ENCODE measurements at places on chromosomes 7 and 10. TPM values are rescaled to one million over a fixed set of nuclear protein-coding genes. Genes with fewer than 3 reads are reported as not detected.

GRCh38 chr7:123744416-123744815, 4.4 kb downstream of the WASL start:
- no peak for DNase-seq

DNA sequence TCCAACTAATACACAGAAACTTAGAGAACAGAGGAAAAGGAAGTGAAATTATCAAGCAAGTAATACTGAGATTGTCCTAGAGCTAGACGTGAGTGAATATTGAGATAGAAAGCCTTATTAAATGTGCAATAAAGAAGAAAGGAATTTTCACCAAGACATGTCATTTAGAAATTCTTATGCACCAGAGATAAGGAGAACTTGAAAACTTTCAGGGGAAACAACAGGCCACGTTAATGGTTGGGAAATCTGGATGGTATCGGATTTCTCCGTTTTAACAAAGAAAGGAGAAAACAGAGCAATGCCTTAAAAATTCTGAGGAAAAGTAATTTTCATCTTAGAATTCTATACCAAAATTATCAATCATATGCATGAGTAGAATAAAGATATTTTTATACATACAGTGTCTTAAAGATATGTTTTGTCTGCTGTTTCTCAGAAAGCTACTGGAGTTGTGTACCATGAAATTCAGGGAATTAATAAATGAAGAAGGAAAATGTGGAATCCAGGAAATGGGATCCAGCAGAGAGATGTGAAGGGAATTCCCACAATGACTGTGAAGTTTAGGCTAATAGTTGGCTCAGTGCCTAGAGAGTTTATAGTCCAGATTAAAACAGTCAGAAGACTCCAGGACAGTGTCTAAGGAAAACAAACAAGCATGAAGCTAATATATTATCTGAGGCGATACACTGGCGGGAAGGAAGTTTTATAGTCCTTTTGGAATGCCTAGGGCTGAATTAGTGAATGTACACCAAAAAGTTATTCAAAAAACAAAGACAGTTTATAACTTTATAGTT, 159.5 kb downstream of the PPP1R9A start:
- DNase-seq, result peak; percentile 84

GRCh38 chr10:128530301-128530700, 404.1 kb upstream of the MKI67 start:
- no peak for DNase-seq

DNA sequence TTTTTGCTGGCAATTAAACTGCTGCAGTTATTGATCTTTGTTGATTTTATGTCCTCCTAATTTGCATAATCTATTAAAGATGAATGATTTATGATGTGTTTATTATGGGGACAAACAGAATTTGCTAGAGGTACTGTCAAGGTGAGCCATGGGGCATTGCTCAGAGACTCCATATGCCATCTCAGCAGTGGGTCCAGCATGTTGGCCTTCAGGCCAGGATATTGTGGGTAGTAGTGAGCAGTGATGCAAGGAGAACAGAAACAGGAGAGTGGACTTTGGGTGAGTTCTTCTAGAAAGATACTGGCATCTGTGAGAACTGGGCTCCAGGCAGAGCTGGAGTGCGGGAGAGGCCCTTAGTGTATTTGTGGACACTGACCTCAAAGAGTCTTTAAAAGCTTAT, 65.9 kb downstream of the PAX2 start:
- no peak for DNase-seq

- no peak for DNase-seq
Measured at GRCh38 chr10:95196046-95196445, 2.0 kb downstream of the ACSM6 start.

DNA sequence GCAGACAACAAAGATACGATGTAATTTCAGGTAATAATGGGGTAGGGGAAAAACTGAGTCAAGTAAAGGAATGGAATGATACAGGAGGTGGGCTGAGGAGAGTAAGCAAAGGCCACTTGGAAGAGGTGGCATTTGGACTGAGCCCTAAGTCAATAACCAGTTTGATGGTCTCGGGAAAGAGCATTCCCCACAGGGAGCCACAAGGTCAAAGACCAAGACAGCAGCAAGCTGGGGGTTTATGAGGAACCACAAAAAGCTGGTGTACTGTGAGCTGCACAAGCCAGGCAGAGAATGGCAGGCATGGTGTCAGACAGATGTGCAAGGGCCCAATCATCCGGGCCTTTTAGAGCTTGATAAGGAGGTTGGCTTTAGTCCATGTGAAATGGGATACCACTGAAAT, 98.7 kb downstream of the NOC3L start:
- no peak for DNase-seq

DNA sequence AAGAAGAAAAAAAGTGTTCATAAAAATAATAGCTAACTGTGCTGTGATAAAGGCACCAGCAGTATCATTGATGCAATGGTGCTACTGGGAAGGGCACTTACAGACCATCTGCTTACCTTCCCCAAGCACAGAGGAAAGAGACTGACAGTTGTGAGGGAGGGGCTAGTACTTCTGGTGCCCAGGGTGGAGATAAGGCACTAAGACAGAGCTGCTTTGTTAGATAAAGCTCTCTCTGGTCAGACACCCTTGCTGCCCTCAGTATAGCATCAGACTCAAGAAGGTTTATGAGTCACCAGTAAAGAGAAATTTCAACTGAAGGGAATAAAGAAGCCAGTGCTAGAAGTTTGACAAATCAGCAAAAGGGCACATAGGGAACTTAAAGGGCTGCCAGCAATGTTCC, 325.6 kb downstream of the HPSE2 start:
- DNase-seq, result no peak

GRCh38 chr7:155181768-155182167, 111.6 kb downstream of the HTR5A start:
- no peak for DNase-seq

GRCh38 chr10:102153093-102153620, 968 bp downstream of the NOLC1 start:
- no peak for DNase-seq

- DNase-seq, result no peak
Measured at GRCh38 chr7:2838873-2839578, 5.1 kb downstream of the GNA12 start.

- no peak for DNase-seq
Measured at GRCh38 chr10:35979116-35979515, 337.0 kb upstream of the FZD8 start.

- DNase-seq, result no peak
Measured at GRCh38 chr7:82325416-82325815, 118.2 kb downstream of the CACNA2D1 start.

DNA sequence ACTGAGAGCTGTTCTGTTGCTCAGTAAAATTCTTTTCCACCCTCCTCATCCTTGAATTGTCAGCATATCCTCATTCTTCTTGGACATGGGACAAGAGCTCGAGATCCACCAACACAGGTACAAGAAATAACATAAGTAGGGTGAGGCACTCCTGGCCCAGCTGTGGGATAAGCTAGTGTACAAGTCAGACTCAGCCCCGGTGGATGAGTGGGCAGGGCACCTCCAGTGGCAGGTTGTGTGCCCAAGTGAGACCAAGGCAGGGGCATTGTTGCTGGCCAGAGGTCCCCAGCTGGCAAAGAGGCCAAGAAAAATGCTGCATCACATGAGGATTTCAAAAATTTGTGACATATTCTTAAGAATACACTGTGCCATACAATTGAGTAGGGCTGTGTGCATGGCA, 402.0 kb upstream of the ZWINT start:
- DNase-seq, result no peak

DNA sequence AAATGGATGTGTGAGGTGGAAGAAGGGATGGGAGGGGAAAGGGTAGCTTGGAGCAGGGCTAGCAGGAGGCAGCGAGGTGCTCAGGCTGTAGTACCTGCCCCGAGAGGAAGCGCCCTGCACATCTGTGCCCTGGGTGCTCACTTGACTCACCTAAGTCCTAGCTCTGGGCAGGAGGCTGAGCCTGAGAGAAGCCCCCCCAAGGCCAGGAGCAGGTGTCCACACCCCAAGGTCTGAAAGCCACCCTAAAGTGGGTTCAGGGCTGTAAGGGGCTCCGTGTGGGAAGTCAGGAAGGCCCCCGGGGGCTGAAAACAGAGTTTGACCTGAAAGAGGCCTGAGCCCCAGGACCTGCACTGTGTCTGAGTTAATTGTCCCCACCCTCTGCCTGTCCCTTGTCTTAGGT, 95.8 kb upstream of the PODXL start:
- no peak for DNase-seq

DNA sequence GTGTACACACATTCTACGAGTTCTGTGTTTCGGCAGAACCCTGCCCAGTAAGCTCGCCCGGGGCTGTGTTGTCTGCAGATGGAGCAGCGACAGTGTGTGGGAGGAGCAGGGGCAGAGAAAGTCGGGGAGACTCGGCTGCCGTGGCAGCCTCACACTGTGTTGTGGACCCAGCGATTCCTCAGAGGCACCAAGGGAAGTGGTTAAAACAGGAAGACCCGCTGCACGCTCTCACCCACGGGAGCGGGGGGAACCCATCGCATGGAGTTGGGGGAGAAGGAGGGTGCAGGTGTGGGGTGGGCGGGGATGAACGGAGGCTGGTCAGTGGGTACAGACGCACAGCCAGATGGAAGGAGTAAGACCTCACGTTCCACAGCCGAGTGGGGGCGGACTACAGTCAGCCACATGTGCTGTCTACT, 250.2 kb downstream of the ELFN1 start:
- DNase-seq, result no peak

GRCh38 chr10:86103391-86104101, 263.0 kb downstream of the GRID1 start:
- peak; percentile 11 for DNase-seq

- no peak for DNase-seq
Measured at GRCh38 chr7:135747366-135747765, 1.2 kb downstream of the FAM180A start.

DNA sequence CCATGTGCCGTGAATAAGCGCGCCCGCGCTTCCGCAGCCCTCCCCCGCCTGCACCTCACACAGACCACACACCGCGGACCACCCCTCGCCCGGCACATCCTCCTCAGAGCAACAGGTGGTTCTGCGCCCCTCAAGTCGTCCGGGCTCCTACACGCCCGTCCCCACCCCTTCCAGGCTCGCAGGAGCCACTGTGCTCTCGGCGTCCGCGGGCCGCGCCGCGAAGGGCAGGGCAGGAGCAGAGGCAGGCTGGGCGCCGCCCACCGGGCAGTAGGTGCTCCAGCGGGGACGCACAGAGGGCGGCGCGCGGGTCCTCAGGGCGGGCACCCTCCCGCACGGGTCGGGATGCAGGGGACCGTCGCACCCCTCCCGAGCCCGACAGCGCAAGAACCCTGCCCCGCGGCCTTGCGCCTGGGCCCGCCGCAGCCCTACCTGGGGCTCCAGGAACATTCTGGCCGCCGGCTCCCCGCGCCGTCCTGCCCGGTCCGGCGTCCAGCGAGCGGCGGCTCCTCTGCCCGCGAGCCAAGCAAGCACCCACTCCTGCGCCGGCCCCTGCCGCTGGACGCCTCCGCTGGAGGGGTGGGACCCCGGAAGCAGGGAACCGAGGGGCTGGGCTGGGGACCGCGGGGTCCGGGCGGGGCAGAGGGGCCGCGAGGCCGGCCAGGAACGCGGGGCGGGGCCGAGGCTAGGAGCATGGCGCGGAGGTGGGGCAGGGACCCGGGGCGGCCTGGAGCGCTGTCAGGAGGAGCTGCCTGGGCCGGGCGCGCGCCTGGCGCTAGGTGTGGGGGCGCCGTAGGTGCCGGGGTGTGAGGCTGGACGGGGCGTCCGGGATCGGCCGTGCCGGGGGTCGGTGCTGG, 37.4 kb downstream of the RASGEF1A start:
- DNase-seq, result no peak

DNA sequence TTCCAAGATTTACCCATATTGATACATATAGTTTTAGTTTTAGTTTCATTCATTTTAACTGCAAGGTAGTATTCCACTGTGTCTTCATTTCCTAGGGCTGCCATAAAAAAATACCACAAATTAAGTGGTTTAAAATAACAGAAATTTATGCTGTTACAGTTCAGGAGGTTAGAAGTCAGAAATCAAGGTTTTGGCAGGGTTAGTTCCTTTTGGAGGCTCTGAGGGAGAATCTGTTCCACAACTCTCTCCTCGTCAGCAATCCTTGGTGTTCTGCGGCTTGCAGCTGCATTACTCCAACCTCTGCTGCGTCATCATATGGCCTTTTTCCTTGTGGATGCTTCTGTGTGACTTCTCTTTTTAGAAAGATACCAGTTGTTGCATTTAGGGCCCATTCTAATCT, 176.2 kb downstream of the DNAJC1 start:
- DNase-seq, result no peak

DNA sequence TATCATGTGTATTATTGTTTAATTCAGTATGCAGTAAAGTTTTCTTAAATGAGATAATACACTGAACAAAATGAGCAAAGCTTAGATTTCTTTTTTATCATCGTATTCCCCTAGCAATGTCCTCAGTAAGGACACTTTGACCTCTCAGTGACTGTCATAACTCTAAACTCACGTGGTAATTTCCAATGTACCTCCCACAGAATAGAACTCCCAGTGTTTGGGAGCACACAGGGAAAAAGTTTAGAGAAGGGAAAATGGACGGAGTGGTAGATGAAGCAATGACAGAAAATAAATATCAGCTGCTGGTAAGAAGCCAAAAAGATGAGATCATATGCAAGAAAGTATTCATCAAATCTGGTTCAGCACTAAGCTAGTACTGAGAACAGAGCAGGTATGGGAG, 758.6 kb upstream of the KCND2 start:
- no peak for DNase-seq

DNA sequence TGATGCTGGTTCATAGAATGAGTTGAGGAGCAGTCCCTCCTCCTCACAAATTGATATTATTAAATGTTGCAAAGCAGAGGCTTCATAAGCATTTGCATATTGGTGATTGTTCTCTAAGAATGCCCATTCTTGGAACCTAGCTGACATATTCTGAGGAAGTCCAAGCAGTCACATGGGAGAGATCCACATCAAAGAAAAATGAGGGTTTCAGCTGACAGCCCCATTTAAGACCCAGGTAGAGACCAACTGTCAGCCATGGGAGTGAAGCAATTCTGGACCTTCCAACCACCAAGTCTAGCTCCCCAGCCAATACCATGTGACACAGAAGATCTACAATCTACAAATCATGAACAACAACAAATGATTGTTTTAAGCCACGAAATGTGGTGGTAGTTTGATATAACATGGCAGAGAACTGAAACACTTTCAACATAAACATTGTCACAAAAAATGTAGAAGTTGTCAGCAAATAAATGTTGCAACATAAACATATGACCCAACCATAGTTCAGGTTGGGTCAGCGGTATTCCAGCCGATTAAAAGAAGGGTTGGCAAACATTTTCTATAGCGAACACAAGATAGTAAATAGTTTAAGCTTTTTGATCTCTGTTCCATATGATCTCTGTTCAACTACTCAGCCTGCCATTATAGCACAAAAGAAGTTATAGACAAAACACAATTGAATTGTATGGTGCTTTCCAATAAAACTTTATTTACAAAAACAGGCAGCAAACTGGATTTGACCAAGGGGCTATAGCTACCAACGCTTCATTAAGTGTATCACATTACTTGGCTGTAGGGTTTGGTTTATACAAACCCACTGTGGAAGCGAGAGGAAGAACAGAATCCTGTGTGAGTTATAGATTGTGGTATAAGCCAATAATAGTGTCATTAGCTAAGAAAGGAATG, 41.4 kb upstream of the MPP7 start:
- no peak for DNase-seq

The NKX1-2 gene
- polyA plus RNA-seq, result not detected

The ZP3 gene
- polyA plus RNA-seq, result 11.5 TPM

The PTF1A gene
- polyA plus RNA-seq, result not detected

The GIMAP8 gene
- polyA plus RNA-seq, result 8.9 TPM

The FAM180A gene
- not detected for polyA plus RNA-seq

The WDR86 gene
- 49.6 TPM for polyA plus RNA-seq

The PDZD7 gene
- polyA plus RNA-seq, result 3.2 TPM

The ASIC3 gene
- 3.2 TPM for polyA plus RNA-seq

The GPR15LG gene
- 0.78 TPM for polyA plus RNA-seq

The TMEM178B gene
- polyA plus RNA-seq, result 0.34 TPM

The CYP3A7 gene
- polyA plus RNA-seq, result 0.53 TPM

The PSMA2 gene
- 248 TPM for polyA plus RNA-seq

The NODAL gene
- polyA plus RNA-seq, result 0.44 TPM

The FRAT1 gene
- 5.2 TPM for polyA plus RNA-seq
